ENCODE measurements at places on chromosomes 16 and 17.

DNA sequence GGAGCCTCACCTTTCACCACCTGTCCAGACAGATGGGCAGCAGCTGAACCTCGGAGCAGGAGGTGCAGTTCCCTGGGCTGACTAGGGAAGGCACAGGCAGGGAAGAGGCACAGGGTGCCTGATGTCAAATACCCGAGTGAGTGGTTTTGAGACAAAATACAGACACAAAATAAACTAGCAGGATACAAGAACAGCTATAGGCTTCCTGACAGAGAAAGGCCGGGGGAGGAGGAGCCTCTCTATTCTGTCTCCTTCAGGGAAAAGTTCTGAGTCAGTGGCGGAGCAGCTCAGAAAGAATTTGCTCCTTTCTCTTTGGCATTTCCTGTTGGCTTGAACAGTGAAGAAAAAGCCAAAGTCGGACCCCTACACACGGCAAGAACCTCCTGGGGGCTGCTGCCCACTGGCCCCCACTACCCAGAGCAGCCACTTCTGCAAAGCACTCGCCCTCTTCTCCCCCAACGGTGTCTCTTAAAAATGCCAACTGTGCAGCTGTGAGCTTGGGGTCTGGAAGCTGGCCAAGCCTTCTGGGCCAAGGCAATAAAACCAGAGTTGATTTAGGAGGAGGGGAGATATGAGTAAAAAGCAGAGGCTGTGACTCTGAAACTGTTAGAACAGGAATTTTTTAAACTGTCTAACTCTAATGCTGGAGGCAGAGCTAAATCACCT lies 14.4 kb upstream of the FAAP100 start:
- peak; percentile 70 for DNase-seq

GRCh38 chr16:66026211-66026610 lies 340.3 kb upstream of the CDH5 start:
- no peak for DNase-seq

- DNase-seq, result no peak
These were observed 120.5 kb downstream of the HS3ST4 start for GRCh38 chr16:25812215-25812614.

- DNase-seq, result no peak
These were observed 128.1 kb upstream of the CCL2 start for GRCh38 chr17:34126965-34127364.

- DNase-seq, result peak; percentile 27
These were observed 186.0 kb upstream of the TNRC6C start for GRCh38 chr17:77772461-77772897.

GRCh38 chr16:81937305-81938038 lies 73.8 kb downstream of the SDR42E1 start:
- no peak for DNase-seq

DNA sequence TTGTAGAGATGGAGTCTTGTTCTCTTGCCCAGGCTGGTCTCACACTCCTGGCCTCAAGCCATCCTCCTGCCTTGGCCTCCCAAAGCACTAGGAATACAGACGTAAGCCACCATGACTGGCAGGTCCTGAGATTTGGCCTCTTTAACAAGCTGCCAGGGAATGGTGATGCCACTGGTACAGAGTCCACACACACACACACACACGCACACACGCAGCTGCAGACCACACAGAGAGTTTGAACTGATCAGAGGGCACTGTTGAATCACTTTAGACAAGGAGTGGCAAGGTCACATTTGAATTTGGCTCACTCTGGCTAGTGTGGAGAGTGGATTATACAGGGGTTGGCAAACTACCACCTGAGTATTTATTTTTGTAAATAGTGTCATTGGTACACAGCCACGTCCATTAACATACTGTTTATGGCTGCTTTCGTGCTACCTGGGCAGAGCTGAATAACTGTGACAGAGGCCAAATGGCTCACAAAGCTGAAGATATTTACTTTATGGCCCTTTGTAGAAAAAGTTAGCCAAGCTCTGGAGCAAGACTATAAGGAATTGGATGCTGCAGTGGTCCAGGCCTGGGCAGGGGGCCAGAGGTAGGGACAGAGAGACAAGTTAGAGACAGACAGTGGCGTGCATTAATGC lies 9.9 kb downstream of the ITPRIPL2 start:
- DNase-seq, result no peak

DNA sequence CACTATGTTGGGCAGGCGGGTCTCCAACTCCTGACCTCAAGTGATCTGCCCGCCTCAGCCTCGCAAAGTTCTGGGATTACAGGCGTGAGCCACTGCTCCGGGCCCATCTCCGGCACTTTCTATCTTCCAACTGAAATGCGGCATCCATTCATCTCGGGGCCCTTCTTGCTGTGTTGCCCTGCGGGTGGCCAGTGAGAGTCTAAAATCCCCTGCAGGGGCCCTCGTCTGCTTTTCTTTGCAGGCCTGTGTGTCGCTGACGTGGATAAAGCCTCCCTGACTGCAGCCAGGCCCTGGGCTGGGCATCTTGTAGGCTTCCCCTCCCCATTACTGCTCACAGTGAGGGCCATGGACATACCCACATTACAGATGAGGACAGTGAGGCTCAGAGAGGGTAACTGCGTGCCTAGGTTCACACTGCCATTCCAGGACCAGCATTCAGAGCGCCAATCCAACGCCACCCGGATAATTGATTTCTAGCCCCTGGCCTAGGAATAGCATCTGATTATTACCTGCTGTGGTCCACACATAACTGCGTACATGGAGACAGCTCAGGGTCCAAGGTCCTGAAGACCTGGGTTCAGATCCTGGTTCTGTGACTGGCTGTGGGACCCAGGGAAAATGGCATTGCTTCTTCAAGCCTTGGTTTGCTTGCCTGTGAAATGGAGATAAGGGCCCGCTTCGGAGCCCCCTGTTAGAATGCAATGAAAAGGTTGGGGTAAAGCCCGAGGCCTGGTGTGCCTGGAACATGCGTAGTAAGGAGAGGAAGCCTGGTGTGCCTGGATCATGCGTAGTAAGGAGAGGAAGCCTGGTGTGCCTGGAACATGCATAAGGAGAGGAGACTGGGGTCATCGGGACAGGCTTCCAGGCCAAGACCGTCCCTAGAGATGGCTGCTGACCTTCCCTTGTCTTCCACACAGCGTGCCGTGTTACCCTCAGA lies 25.0 kb downstream of the CRISPLD2 start:
- no peak for DNase-seq

GRCh38 chr17:65123757-65124675 lies 13.2 kb upstream of the RGS9 start:
- no peak for DNase-seq

GRCh38 chr16:49745311-49745747 lies 110.6 kb downstream of the ZNF423 start:
- no peak for DNase-seq

GRCh38 chr17:82458885-82459424 lies 414 bp downstream of the NARF start:
- DNase-seq, result peak; percentile 19

DNA sequence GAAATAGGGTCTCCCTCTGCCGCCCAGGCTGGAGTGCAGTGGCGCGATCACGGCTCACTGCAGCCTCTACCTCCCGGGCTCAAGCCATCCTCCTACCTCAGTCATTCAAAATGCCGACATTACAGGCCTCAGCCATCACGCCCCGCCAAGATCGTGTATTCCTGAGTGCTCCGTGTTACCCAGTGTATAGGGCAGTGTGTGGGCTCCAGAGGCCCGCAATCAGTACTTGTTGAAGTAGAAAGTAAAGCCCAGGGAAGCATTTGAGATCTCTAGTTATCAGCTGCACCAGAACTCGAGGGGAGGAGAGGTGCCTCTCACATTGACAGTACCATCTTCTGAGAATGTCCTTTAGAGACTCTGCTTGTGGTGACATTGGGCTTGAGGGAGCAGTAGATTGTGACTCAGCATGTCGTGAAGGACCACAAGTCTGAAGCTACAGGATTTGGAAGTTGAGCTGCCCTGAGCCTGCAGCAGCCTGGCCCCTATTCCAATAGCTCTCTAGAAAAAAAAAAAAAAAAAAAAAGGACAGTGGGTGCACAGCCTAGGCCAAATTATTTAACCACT lies 1.1 kb upstream of the PRPSAP1 start:
- DNase-seq, result peak; percentile 29

DNA sequence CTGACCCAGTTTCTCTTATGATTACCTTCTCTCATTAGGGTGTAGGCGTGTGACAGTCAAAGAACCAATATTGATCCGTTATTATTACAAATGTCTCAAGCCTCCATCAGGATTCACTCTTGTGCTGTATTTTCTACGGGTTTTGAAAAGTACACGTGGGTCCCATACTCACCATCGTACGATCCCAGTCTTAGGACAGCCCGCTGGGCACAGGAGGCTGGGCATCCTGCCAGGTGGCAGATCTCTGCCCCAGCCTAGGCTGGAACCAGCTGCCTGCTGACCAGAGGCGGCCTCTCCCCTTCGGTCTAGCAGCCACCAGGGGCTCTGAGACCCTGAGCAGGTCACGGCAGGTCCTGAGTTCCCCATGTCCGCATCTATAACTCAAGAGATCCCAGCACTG lies 2.0 kb upstream of the METRNL start:
- no peak for DNase-seq

GRCh38 chr16:77297996-77298395 lies 98.8 kb downstream of the SYCE1L start:
- no peak for DNase-seq

GRCh38 chr16:50371936-50372595 lies 3.3 kb upstream of the BRD7 start:
- no peak for DNase-seq

DNA sequence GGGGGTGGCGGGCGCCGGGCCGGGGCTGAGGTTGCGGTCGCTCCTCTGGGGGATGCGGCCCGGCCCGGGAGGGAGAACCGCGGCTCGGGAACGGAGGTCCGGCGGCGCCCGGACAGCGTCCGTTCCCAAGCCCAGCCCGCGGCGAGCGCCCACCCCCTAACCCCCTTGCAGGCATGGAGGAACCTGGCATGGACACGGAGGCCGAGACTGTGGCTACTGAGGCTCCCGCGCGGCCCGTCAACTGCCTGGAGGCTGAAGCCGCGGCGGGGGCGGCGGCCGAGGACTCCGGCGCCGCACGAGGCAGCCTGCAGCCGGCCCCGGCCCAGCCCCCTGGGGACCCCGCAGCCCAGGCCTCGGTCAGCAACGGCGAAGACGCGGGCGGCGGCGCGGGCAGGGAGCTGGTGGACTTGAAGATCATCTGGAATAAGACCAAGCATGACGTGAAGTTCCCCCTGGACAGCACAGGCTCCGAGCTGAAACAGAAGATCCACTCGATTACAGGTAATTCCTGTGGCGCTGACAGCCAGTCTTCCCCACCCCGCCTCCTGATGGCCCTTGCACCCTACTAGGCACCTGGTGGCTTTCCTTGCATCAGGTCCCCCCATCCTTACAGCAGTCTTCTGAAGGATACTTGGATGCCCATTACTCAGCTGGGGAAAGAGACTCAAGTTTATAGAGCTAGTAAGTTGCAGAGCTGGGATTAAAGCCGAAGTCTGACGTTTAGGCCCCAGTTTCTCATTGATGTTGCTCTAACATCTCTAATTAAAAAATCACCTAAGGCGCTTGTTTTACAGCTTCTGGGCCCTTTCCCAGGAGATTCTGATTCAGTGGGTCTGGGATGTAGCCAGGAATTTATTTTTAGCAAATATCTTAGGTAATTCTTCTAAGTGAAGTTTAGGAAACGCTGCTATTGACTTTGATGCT lies 514 bp downstream of the UBFD1 start:
- DNase-seq, result no peak

DNA sequence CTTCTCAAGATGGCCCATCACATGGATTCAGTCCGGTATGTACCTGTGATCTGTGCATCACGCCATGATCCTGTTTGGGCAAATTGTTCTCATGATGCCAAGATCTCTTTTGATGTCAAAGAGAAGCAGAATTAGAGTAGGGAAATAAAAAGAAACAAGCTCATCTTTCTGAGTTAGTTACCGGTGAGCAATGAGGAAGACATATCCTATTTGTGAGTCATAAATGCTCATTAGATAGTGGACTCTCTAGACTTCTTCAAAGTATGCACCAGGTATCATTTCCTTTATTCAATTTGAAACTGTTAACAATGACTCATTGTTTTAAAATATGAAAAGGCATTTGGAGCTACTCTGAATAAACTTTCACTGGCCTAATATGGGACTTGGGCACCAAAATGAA lies 8.0 kb upstream of the KRTAP4-12 start:
- no peak for DNase-seq

- DNase-seq, result no peak
These were observed 18.4 kb downstream of the ADCY9 start for GRCh38 chr16:4097826-4098240.

DNA sequence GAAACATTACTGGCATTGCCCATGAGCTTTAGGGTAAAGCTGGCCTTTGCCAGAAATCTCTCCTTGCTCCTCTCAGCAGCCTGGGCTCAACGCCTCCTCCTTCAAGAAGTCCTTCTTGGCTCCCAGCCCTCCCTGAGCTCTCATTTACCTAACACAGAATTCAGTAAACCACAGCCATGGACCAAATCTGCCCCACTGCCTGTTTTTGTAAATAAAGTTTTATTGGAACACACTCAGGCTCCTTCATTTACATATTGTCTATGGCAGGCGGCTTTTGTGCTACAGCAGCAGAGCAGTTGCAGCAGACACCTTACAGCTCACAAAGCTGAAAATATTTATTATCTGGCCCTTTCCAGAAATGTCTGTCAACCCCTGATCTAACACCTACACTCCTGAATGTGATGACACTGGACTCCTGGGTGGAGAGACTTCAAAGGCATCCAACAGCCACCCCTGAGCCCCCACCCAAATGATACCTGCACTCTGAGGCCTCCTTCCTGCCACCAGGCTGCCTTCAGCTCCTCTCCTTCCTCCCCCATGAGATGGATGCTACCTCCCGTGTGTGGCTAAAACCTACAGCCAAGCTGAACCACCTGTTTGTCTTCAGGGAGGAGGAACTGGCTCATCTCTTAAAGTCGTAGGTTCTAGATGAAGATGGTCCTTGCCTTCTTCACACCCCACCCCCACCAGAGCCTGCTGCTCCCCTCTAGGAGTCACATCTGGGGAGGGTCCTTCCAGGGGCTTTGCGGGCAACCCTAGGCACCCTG lies 41.6 kb downstream of the PIMREG start:
- DNase-seq, result no peak

DNA sequence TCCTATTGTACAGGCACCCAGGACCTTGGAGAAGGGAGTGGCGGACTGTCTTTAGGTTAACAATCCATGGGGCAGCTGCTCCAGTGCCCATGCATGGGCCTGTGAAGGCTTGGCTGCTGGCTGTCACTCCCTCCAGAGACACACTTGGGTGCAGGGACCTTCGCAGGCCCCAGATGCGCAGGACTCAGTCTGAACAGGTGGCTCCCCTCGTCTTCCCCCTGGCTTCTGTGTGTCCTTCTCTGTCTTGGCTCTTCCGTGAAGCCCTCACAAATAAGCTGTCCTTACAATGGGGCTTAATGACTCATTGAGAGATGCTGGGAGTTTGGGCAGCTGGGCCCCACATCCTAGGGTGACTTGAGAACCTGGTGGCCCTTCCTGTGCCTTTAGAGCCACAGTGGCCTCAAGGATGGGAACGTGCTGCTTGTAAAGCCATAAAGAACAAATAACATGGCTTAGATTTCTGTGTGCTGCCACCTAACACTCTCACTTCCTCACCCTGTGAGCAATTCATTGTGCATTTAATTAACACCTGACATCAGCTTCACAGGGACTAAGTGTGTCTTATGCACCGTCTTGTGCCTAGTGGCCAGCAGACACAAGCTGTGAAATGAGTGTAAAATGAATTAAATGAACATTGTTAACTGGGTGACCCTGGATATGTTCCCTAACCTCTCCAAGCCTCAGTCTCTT lies 340.7 kb downstream of the SNX29 start:
- DNase-seq, result no peak

All from GDM1 (cell line).